ENCODE measurements at places on chromosomes 5 and 9.

DNA sequence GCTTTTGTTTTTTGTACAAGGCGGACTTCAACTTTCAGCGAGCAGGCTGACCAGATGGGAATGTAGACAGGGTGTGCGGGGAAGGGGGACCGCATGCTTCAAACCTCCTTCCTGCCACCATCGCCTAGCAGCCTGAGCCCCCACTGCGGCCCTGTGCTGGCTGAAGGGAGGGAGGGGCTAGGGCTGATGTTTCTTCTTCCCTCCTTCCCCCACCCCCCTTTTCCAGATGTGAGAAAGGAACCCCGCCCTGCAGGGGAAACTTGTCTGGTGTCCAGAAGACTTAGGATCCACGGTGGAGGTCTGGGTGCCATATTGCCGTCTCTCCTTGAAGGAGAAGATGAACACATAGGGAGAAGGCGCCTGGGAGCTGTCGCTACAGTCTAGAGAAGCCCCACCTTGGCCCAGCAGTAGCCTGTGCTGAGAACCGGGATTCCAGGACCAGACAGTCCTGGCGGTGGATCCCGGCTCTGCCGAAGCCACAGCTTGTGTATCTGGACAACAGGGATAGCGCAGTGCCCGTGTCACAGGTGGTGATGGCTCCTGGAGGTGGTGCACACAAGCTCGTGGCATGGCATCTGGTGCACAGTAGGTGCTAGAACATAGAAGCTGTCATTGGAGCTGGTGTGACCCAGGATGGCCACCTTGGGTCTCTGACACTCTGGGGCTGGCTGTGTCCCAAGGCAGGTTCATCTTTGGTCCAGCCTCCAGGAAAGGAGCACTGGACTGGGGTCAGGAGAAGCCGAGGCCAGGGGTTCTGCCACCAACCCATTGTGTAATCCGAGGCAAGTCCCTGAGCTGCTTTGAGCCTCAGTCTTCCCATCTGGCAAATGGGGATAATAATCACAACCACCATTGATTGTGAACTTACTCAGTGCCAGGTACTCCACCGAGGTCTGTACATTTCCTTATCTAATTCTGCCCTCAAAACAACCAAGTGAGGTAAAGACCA, 205.6 kb downstream of the C9orf50 start:
- DNase-seq = no peak

DNA sequence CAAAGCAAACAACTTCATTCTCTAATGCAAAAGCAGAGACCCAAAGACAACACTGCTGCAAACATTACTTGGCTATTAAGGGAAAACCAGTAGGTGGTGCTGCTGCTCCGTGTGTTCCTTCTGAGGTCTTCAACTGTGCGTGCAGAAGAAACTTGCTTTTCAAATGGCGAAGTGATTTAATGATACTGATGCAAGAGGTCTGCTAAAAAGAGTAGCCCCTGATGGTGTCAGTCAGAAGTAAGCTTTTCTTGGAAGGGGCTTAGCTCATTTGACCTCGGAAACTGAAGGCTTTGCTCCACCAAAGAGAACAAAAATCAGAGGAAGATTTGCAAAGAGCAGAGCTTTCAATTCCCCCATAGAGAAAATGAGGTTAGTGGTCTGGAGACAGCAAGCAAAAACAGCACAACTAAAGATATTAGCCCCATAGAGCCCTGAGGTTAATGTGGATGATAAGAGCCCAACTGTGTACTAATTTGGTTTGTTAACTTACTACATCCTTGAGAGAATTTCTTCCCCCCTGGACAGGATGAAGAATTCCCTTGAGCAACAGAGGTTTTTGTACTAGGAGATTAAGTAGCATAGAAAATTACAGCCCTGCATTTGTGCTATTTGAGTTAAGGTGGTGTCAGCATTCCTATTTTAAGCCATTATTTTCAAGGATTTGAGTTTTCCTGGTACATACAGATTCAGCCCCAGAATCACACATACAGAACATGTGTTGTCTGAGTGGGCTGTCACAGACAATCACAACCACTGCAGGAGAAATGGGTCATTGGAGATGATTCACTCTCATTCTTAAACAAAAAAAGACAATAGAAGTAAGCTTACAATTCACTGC, 153.2 kb upstream of the C9orf72 start:
- peak; percentile 15 for DNase-seq

DNA sequence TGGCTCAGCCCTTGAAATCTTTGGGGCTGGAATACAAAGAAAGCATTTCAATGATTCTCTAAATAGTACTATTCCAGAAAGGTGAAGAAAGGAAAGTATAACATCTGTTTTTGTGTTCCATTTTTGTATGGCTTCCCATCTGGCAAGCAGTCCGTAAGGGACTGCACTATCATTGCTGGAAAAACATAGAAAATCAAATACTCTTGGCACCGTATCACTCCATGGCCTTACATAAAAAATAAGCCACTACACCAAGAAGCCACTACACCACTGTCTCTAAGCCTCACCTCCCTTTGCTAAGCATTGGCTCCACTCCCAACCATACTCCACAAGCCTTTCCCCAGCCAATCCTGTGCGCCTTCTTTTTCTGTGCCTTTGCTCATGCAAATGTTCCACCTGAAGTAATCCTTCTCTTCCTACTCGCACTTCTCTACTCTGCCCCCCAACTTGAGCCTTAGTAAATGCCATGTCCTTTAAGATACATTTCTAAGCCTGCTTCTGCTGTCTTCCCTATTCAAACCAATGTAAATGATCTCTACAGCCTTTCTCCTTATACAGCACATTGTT, 454.6 kb upstream of the TUSC1 start:
- DNase-seq = no peak

GRCh38 chr5:56319526-56320181, 86.5 kb upstream of the ANKRD55 start:
- DNase-seq = no peak

GRCh38 chr9:106862110-106862820, 701 bp upstream of the ZNF462 start:
- DNase-seq = no peak

GRCh38 chr5:15249152-15249551, 250.8 kb upstream of the FBXL7 start:
- no peak for DNase-seq

DNA sequence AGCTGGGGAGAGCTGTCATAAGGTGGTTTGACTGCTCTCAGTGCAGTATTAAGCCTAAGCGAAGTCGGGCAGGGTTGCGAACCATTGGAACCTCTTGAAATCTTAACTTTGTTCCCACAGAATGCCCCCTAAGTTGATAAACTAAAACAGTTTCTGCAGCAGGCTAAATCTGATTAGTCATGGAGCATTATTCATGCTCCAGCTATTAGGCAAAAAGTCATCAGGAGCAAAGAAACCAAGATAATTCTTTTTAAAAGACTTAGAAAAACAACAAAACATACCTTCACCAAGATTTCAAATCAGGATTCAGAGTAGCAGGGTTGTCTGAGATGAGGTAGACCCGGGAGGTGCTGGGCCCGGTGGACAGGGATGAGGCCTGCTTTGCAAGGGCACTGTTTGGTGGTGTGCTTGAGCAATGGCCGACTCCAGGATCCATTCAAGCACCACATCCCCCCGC, 69.9 kb upstream of the PLPP1 start:
- no peak for DNase-seq

DNA sequence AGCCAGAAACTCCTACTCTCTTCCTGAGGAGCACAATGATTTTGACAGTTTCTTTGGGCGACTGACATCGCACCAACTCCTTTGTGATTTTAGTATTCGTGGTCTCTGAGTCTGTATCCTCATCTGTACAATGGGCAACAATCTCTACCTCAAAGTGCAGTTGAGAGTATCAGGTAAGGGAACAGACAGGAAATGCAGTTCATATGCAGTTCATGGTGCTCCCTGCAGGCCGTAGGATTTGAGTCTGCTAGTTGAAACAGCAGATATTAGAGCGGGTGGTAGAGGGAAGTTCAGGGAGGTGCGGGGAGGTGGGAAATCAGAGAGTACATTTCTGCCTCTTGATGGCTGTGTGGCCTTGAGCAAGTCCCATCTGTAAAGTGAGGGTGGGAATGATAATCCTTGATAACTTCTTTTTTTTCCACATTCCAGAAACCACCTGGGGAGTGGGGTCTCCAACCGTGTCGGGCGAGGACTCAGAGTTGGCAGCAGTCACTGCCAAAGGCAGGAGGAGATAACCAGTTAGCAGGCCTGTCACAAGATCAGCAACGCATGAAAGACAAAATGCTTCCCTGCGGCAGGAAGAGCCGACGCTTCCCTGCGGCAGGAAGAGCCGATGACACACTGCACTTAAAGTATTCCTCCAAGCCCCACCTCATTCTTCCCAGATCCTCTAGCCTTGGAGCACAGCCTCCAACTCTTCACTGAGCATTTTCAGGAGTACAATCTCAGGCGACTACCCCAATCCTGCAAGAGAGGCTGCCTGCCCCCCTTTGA, 6.0 kb upstream of the NEK6 start:
- no peak for DNase-seq

DNA sequence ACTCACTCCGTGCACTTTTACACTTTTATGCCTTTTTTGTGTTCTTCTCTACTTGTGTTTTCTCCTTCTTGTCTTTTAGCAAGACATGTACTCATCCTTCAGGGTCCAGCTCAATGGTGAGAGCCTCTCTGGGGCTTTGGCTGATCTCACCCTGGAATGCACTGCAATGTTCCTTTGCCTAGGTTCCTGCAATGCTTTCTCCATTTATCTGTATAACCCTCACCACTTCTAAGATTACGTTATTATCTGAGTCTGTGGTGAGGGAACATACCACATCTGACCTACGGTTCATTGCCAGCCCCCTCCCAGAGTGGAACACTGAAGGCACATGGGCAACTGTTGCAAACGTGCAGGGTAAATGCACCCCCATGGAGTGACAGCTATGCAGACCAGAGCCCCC, 47.3 kb downstream of the KCNIP1 start:
- DNase-seq = no peak

DNA sequence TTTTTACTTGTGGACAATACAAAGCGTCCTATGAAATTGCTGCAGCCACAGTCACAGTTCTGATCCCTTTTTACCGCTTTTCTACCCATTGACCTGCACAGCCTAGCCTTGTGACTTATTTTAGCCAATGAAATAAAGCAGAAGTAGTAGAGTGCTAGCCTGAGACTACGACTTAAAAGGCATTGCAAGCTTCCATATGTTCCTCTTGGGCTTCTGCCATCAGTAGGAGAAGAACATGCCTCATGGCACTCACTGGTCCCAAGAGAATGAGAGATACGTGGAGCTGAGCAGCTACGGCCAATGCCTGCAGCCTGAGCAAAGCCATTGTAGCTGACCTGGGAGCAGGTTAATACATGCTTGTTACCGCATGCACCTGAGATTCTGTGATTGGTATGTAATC, 416.6 kb upstream of the CLINT1 start:
- no peak for DNase-seq

DNA sequence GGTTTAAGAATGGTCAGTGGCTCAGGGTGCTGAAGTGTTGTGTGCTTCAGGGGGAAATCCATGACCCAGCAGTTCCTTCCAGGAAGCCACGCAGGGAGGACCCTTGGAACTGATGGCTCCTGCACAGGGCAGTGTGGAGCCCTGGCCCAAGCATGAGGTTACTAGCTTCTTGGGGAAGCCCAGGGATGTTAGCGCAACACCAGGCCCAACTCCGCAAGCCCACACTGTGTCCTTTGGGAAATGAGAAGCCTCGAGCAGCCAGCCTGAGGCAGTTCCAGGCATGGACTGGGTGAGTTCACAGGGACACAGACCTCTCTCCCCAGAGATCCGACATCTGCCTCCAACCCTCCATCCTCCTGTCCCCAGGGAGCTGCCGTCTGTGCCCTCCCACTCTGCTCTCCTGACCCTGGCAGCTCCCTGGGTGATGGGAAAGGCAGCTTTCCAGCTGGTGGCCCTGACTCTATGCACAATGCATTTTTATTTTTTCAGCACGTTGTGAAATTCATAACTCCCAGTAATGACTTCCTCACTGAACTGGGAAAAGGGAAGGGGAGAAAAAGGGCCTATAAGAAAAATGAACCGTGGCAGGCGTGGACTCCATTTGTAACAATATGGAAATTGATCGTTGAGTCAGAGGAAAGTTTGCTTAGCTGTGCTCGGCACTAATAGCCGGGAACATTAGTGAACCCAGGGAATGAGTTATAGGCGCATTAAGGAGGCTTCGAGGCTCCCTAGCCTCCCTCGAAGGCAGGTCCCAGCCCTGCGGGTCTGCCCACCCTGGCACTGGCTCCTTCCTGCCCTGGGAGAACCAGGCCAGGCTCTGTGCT, 34.1 kb downstream of the LMX1B start:
- no peak for DNase-seq

GRCh38 chr9:81363916-81364480, 325.3 kb downstream of the TLE1 start:
- no peak for DNase-seq

GRCh38 chr9:75930730-75931321, 40.4 kb downstream of the PCSK5 start:
- no peak for DNase-seq

DNA sequence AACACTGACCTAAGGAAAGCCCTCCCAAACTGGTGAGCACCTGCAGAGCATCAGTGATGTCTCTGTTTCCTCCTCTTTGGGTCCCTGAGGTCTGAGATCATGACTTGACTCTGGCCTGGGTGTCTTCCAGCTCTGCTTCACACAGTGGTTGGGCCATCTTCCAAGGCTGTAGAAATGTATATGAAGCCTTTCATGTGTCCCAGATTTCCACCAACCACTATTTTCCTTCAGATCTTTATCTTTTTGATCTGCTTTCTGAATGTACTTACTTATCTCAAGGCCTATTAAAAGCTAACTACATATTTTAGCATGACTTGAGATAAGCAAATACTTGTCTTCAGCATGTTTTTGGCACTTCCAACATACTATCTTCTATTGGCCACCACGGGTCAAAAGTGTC, 47.1 kb downstream of the PRELID2 start:
- no peak for DNase-seq

DNA sequence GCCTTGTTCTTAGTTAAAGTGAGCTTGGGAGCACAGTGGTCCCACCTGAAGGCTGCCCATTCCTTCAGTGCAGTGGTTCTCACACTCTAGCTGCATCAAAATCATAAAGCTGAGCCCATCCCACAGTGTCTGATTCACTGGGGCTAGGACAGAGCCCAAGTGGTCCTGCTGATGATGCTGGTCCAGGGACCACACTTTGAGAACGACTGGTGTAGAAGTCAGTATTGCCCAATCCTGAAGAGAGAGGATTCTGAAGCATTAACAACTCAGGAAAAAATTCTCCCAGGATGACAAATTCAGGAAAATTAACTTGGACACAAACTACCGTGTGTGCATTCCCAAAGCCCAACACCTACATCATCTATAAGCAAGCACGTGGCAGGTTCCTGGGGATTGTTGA, 176.2 kb downstream of the GABBR2 start:
- DNase-seq = no peak

GRCh38 chr9:13705918-13706317, 426.4 kb upstream of the MPDZ start:
- DNase-seq = no peak

- no peak for DNase-seq
These were observed 987 bp upstream of the FOXI1 start for GRCh38 chr5:170104710-170105109.

GRCh38 chr5:176979669-176980068, 26.9 kb downstream of the UIMC1 start:
- DNase-seq = no peak
